Esophagus squamous epithelium (tissue), 5 donors: ENCODE measurements at places on chromosomes 5 and 9.

DNA sequence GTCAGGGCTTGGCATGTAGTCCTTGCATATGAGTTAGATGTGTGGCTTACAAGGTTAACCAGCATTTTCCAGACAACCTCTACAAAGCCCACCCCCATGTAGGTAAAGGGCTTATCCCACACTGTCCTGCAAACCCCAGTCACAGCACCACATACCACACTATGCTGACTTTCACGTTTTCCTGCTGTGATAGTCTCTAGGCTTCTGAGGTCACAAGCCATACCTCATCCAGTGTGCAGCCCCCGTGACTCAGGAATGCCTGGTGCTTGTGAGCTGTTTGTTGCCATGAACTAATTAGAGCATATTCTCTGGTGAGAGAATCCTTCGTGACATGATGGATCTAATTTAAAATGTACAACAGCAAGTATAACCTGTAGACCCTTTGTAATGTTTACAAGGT, 50.8 kb downstream of the ERAP1 start:
- DNase-seq: no peak

DNA sequence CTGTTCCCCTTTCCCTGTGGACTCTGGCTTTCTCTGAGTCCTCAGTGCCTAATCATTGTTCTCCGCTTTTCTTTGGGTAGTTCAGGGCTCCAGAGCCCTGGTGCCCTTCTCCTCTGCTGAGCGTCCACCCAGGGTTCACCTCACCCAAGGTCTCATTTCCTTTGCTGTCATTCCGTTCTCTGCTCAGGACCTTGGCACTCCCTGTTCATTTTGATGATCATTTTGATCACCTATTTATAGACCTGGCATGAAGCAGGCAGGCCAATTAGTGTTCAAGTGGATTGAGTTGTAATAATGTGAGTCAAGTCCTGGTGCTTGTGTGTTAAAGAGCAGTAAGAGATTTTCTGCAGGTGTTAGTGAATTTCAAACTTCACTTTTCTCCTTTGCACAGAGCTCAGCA, 3.6 kb downstream of the TRIO start:
- DNase-seq: no peak

- no peak for DNase-seq
Measured at GRCh38 chr5:155106221-155106620, 92.7 kb downstream of the KIF4B start.

DNA sequence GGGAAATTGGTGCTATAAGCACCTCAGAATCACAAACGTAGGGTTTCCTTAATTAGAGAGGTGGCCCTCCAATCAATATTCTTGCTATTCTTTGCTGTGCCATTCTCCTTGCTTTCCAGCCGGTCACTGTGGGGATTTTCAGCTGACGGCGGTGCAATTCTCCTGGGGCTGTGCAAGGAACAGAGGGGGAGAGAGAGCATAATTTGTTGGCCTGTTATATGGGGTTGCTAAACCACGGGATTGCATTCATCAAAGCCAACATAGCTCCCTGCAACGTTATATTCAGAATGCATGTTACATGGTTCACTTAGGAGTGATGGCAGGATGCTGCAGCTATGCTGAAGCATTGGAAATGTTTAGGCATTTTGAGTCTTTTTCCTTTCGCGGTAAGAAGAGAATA, 441.3 kb upstream of the CLINT1 start:
- no peak for DNase-seq

- DNase-seq: no peak
Measured at GRCh38 chr5:77642738-77643653, 4.5 kb upstream of the OTP start.

DNA sequence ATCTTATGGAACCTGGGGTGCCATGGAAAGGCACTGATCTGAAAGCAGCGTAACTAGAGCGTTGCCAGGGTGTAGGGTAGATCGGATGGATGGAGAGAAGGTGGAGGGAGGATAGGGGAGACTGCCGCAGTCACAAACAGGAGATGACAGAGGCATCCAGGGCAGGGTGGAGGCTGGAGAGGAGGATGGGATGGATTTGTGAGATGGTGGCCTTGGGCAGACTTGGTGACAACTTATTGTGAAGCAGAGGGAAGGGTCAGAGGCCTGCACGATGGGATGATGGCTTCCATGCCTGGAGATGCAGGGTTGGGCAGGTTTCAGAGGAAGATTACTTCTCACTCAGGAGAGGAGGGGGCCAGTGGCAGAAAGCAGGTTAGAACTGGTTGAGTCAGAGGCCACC, 2.4 kb downstream of the GLIPR2 start:
- no peak for DNase-seq

- DNase-seq: no peak
Measured at GRCh38 chr9:10613419-10613818, 617 bp upstream of the PTPRD start.

GRCh38 chr5:140965905-140966292, 377 bp upstream of the PCDHAC2 start:
- DNase-seq: no peak

- DNase-seq: no peak
Measured at GRCh38 chr9:14958989-14959388, 48.8 kb upstream of the FREM1 start.

- DNase-seq: no peak
Measured at GRCh38 chr5:42943931-42944631, 96.0 kb downstream of the ANXA2R start.

GRCh38 chr5:65481171-65481581, 544 bp downstream of the ADAMTS6 start:
- no peak for DNase-seq

GRCh38 chr5:137705106-137705505, 30.8 kb downstream of the KLHL3 start:
- no peak for DNase-seq

GRCh38 chr5:155978850-155979249, 348.1 kb upstream of the SGCD start:
- no peak for DNase-seq

DNA sequence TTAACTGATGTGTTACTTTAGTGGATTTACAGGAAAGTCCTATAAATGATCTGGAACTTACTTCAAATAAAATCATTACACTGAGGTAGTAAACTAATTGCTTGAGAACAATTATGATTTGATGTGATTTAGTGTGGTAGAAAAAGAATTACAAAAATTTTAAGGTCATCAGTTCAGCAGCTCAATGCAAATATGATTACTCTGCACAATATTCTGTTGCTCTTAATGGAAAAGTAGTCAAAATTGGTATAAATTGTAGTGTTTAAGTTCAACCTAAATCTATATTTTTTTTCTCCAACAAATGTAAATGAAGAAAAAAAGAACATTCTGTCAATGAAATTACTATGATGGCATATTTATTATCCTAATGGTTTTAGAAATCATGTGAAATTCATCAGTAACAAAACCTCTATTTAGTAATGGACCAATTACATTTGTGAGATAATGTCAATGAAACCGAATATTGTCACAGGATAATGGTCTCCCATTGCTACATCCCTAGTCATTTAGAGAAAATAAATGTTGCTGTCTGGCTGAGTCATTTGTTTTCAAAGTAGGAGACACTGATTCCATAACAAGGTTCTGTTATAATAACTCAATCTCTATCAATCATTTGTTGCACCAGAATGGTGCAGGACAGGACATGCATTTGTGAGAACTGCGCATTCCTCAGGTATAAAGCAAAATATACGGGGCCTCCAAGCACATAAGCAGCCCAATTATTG, 177.1 kb downstream of the NFIB start:
- no peak for DNase-seq

DNA sequence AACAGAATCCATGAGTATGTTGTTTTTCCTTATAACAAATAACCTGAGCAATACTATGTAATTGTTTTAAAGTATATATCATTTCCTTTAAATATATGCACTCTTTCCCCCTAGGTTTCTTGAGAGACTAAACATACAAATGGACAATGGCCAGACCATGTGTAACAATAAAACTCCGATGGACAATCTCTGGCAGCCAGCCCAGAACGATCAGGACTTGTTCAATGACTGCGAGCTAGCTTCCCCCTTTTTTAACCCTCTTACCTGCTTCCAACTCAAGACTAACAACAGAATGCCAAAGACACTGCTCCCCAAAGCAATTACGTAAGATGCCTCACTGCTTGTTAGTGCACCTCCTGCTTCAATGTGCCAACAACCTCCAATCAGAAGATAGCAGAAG, 94.9 kb downstream of the HTR4 start:
- no peak for DNase-seq

GRCh38 chr5:175288048-175288621, 155.8 kb downstream of the DRD1 start:
- no peak for DNase-seq

DNA sequence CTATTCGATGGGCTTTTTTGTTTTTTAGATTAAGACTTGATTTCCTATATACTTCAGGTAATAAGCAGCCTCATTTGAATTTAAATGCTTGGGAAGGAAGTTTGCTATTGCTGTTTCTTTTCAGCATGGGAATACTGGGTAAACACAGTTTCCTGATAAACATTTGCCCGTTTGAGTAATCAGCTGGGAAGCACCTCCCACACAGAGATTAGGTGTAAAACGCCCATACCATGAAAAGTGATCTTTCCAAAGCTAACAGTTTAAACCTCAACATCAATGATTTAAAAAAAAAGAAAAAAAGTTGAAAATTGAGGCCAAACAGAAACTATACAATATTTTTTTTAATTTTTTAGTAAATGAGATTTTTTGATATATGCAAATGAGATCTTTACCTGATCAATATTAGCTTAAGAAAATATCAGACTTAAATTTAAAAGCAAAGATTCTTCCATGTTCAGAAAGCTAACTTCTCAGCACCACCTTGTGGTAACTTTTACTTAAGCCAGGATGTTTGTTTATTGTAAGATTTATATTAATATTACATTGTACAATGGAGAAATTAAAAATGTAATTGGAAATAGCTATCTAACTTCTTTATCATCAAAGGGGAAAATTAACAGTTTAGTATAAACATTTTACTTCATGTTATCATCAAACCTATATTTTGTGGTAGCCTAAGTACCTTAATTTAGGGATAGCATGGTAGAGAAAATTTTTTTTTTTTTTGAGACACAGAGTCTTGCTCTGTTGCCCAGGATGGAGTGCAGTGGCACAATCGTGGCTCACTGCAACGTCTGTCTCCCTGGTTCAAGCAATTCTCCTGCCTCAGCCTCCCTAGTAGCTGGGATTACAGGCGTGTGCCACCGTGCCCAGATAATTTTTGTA, 39.8 kb downstream of the F2RL2 start:
- DNase-seq: no peak

- DNase-seq: no peak
Measured at GRCh38 chr9:1083325-1083913, 33.3 kb downstream of the DMRT2 start.

GRCh38 chr5:50709471-50709870, 43.0 kb downstream of the PARP8 start:
- DNase-seq: no peak

- DNase-seq: no peak
Measured at GRCh38 chr5:103512500-103512899, 50.1 kb downstream of the NUDT12 start.

DNA sequence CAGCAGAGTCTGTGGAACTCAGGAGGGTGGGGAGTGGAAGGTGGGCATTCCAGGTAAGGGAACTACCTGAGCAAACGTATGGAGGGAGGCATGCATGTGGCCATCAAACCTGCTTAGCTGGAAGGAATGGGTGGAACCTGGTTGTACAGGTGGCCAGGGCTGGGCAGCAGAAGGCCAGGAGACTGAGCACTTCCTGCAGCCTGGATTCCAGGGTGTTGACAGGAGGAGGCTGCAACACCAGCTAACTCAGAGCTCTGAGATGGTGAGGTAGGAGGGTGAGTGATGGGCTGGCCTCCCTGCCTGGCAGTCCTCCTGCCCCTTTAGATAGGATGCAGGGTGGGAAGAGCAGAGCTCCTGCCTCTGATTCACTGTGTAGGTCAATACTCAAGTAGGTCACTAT, 92.5 kb upstream of the CPEB4 start:
- DNase-seq: no peak

GRCh38 chr9:107700847-107701246, 211.3 kb upstream of the KLF4 start:
- DNase-seq: no peak

- DNase-seq: no peak
Measured at GRCh38 chr9:112295174-112295573, 38.2 kb downstream of the PTBP3 start.
